ENCODE measurements at places on chromosomes 5 and 9.

- peak; percentile 40 for DNase-seq
These were observed 1666.1 kb upstream of the WWC1 start for GRCh38 chr5:166625210-166625865.

GRCh38 chr9:131275332-131276093, 797 bp downstream of the FAM78A start:
- DNase-seq = no peak

DNA sequence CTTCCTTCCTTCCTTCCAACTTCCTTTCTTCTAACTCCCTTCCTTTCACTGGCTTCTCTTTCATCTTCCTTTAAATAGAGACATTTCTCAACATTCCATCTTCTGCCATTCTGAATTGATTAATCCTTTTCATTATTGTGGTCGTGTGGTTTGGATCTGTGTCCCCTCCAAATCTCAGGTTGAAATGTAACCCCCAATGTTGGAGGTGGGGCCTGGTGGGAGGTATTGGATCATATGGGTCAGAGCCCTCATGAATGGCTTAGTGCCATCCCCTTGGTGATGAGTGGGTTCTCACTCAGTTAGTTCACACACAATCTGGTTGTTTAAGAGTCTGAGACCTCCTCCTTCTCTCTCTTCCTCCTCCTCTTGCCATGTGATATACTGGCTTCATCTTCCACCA, 130.9 kb upstream of the SV2C start:
- DNase-seq = no peak

DNA sequence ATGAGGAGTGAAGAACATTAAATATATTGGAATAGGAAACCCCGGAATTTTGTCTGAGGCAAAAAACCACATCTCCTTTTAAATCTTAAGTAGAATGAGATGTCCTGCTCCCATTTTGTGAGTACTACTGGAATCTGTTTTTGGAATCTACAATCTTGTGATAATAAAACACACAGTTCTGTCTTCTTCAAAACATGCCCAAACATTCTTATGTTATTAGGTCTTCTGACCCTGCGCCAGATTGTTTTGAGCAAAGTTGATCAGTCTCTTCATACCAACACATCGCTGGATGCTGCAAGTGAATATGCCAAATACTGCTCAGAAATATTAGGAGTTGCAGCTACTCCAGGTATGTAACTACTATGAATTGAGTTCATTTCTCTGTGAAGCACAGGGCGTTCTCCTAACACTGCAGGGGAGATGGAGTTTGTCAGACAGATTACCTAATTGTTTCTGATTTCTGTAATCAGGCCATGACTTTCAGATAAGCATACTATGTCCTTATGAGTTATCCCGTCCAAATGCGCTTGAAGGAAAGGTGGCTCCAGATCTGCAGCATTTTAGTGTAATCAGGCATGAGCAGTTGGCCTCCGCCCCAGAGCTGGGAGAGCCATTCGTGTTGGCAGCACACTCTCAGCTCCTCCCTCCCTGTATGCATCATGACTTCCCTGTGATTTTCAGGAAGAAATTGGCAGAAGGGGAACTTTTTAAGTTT, 88.0 kb downstream of the NLN start:
- DNase-seq = no peak

GRCh38 chr5:128424646-128425045, 113.4 kb downstream of the FBN2 start:
- no peak for DNase-seq

DNA sequence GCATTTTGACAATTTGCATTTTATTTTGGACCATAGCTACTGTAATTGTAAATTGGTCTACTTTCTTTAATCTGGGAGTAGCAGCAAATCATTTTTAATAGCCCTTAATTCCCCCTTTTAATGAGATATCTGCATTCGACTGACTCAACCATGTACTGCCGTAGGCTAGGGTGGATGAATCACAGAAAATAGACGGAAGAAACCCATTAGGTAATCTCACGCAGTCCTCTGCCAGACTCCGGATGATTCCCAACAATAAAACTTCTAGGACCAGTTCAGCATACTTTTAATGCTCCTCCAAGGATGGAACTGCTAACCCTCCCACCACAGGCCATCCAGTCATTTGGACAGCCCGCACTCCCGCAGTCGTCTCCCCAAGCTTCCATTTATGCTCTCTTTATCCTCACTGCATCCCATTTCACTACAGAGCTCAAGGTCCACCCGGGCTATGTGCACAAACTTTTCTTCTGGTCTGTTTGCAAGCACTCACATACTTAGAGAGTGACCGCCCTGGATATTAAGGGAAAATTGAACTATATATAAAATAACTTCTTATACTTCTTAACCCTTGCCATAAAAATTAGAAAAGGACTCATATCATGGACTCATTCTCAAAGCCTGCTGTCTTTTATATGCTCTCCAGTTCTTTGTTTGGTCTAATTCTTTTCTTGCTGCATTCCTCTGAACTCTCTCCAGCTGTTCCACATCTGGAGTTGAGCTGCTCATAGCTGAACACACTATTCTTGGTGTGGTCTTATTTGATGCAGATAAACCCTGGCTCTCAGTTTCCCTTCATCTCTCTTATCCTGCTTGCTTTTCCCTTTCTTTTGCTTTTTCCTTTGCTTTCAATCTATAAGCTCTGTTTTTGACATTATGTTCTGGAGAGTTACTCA, 326.6 kb downstream of the ARL15 start:
- no peak for DNase-seq

DNA sequence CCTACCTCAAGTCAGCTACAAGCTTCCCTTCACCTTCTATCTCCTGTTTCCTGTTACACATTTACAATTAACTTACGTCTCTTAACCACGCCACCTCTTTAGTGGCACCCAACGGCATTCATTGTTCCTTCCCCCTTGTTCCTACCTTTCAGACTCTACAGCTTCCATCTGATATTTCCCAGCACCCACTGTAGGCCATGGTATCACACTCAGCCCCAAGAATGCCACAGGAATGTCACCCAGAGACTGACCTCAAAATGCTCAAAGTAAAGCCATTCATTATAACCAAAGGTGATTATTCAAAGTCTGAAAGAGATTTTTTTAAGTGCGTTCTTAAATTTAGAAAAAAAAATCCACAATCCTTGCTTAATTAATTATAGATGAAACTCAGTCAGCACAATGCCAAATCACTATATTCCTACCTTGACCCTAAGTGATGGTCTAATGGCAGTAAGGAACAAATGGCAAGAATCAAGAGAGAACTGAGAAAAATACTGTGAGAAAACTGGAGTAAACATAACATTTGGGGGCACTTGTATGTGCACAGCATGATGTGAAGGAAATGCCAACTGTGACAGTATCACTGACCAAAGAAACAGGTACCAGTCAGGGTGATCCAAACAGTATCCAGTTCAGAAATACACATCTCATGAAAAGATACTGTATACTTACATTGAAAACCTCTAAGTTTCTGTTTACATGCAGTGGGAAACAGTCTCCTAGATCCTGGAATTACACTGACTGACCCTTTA, 52.1 kb downstream of the CTNND2 start:
- DNase-seq = no peak

DNA sequence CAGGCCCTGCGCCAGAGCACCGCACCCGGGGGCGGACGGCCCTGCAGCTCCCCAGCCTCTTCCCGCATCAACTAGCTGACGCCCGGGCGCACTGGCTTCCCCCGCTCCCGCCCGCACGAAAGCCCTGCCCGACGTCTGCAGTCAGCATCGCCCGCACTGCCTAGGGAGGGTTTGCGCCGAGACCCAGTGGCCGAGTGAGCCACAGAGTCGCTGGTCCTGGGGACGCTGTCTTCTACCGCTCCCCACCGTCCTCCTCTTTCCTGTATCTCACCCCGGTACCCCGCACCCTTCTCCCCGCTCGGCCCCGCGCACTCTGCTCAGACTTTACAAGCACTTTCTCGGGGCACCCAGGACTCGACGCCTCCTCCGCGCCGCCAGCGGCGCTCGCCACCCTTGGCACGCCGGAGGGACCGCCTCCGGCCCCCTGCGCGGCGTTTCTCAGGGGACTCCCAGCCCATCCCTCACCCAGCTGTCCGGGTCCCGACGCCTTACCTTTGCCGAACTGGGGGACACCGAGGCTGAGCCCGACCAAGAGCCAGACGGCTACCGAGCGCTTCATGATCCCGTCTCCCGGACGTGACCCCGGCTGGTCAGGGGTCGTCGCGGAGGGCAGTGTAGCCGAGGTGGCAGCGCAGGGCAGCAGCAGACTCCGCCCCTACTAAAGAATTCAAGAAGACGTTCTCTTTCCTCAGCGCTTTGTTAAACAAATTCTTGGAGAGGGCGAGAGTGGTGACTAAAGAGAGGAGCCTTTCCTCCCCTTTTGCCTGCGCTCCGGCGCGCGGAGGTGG, 670 bp downstream of the EDIL3 start:
- DNase-seq = no peak

DNA sequence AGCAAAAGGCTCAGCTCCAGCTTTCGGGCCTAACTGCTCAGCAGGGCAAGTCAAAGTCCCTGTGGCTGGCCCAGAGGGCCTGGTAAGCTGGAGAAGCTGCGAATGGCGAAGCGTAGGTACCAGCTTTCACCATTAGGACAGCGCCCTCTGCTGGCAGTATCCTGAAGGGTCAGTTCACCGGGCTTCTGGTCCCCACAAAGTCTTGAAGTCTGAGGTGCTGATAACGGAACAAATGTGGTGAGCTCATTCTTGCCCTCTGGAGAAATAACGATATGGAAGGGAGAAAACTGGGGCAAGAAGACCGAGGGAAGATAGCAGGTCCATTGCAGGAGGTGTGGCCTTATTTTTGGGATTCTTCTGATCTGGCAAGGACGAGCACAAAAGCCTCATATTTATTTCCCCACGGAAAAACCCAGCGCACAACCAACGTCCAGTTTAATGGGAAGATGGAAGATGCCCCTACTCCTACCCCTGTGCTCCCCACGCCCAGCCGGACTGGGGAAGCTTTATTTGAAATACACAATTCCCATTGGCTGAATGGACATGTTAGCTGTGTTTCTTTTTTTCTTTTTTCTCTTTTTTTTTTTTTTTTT, 7.2 kb downstream of the SOWAHA start:
- DNase-seq = peak; percentile 62

DNA sequence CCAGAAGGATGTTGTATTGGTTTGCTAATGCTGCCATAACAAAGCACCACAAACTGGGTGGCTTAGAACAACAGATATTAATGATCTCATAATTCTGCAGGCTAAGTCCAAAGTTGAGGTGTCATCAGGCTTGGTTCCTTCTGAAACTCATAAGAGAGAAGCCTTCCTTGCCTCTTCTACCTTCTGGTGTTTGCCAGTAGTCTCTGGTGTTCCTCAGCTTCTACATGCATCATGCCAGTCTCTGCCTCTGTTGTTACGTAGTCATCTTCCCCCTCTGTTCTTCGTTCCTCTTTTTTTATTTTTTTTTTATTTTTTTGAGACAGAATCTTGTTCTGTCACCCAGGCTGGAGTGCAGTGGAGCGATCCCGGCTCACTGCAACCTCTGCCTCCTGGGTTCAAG, 61.8 kb downstream of the LRRC70 start:
- no peak for DNase-seq

- DNase-seq = peak; percentile 14
These were observed 35.2 kb downstream of the GOLPH3 start for GRCh38 chr5:32138839-32139493.

- DNase-seq = no peak
These were observed 94.3 kb upstream of the STK32A start for GRCh38 chr5:147140558-147140957.

DNA sequence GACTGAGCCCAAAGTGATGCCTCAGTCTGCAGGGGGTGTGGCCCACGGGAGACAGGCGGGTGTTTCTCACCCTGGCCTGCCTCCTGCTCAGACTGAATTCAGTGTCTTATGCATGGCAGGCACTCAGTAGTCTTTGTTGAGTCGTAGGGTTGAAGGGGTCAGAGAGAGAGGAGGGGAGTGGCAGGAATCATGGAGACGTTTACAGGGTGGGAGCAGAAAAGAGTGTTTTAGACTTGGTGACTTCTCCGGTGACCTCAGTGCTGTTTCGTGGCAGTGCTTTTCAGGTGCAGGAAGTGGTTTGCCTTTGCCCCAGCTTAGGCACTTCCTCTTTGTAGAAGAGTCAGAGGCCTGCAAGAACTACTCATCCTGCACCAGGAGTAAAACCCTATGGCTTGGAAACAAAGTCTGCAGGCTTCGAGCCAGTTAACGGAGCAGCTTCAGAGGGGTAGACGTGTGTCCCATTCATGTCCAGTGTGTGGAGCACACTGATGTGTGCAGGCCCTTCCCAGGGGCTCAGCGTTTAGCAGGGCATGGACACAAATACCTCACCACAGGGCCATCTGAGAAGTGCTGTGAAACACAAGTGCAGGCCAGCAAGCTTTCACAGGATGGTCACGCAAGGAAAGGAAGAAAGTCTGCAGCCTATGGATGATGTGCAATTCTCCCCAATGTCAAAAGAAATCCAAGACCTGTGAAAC, 24.5 kb upstream of the SEMA4D start:
- no peak for DNase-seq

- DNase-seq = no peak
These were observed 466.6 kb upstream of the DAB2 start for GRCh38 chr5:39891376-39891775.

- DNase-seq = no peak
These were observed 29.6 kb downstream of the RNF145 start for GRCh38 chr5:159179529-159180305.

GRCh38 chr9:2601785-2602378, 19.7 kb upstream of the VLDLR start:
- DNase-seq = no peak

- no peak for DNase-seq
These were observed 888 bp downstream of the RABGAP1 start for GRCh38 chr9:122941582-122942234.

DNA sequence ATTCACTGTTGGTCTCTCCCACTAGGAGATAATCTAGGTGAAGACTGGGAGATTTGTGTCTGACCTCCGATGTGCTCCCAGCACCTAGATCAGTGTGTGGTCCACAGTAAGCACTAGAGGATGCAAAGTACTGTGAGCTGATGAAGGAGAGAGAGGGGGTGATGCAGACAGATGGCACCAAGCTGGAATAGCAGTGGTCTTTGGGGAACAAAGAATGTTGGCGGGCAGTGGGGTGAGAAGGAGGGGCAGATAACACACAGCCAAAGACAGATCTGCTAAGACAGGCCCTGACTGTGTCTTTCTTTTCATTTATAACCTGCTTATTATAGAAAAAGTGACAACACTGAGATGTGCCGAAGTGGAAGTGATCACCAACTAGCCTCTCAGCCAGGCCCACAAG, 37.5 kb downstream of the ERGIC1 start:
- DNase-seq = no peak

- DNase-seq = no peak
These were observed 150.1 kb upstream of the MPDZ start for GRCh38 chr9:13429301-13430190.

- DNase-seq = no peak
These were observed 314.1 kb downstream of the CETN3 start for GRCh38 chr5:90095292-90096060.

- no peak for DNase-seq
These were observed 6.6 kb upstream of the ARSI start for GRCh38 chr5:150309101-150309885.

GRCh38 chr5:122880749-122881148, 35.3 kb downstream of the SNX24 start:
- DNase-seq = no peak

- DNase-seq = peak; percentile 69
These were observed 73.5 kb downstream of the SLF1 start for GRCh38 chr5:94691949-94692348.
